Stimulated activated CD8-positive, alpha-beta memory T cell treated with anti-CD3 and anti-CD28 coated beads, Interleukin-7, amount 100 ng/mL, for 4 hours (primary cell): ENCODE measurements at places on chromosomes 7 and 10.

- no peak for DNase-seq
Measured at GRCh38 chr10:104260775-104261115, 6.1 kb downstream of the GSTO1 start.

DNA sequence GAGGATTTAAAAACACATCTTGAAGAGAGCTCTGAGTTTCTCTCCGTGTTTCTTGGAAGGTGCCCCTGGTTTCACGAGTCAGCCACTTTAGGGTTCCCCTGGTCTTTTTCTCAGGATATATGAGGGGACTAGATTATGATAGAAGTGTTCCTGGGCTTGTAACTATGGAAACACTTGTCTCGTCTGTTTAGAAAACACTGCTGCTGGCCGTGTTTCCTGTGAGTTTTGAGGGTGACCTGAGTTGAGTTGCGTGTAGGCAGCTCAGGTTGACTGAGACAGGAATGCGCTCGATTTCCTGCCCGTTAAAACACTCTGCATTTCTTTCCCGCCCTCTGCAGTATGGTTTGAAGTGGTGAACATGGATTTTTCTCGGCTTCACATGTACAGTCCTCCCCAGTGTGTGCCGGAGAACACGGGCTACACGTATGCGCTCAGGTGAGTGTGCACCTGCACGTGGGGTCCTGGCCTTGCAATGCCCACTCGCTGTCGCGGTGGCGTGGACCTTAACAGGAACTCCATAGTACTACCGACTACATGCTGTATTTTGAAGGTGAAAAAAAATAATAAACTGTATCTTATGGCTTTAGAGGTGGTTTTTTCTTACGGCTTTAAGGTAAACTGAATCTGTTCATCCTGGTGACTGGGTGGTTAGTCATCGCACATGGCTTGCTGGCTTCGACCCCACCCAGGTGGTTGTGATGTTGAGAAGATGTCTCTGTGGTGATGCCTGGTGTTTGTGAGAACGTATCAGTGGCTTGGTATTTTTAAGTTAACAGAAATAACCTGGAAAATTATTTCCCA, at the start of gene SUN1:
Gene SUN1 (plus strand): TSS at position 310 of the 801 bp plus-strand sequence. CDS start 49 bp downstream, at position 359.
- DNase-seq = peak; percentile 55

DNA sequence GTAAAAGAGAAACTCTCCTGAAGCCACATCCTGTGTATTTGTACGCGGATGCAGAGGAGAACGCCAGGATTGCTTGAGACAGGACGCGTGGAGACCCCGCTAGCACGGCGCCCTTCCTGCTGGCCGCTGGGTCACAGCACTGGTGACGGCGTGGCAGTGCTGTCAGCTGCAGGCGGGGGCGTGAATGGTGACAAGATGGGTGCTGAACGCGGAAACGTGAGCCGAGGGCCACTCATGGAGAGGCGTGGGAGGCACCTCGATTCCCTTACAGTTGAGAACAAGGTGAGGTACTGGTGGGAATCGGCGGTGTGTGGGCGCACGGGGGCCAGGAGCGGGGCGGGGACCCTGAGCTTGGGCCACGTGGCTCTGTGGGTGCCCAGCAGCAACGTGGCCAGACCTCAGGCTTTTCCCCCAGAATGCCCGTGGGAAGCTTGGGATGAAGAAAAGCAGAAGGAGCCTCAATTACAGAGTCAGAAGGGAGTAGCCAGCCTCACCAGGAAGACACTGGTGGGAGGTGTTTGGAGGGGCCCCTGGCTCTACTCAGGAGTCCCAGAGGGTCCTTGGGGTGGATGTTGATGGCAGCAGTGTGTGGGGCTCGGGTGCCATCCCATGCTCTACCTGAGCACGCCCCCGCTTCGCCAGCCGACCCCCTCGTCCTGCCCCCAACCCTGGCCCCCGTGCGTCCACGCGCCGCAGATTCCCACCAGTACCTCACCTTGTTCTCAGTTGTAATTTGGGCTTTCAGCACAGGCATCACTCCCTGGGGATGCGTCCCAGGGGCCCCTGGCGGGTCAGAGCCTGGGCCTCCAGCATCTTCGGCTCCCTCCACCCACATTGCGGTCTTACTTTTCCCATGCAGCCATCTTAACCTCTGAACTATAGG, 208.4 kb upstream of the TCERG1L start:
- no peak for DNase-seq

- DNase-seq = no peak
Measured at GRCh38 chr10:121797490-121797889, 130.3 kb downstream of the ATE1 start.

- DNase-seq = no peak
Measured at GRCh38 chr7:126608339-126608776, 644.4 kb downstream of the GRM8 start.

DNA sequence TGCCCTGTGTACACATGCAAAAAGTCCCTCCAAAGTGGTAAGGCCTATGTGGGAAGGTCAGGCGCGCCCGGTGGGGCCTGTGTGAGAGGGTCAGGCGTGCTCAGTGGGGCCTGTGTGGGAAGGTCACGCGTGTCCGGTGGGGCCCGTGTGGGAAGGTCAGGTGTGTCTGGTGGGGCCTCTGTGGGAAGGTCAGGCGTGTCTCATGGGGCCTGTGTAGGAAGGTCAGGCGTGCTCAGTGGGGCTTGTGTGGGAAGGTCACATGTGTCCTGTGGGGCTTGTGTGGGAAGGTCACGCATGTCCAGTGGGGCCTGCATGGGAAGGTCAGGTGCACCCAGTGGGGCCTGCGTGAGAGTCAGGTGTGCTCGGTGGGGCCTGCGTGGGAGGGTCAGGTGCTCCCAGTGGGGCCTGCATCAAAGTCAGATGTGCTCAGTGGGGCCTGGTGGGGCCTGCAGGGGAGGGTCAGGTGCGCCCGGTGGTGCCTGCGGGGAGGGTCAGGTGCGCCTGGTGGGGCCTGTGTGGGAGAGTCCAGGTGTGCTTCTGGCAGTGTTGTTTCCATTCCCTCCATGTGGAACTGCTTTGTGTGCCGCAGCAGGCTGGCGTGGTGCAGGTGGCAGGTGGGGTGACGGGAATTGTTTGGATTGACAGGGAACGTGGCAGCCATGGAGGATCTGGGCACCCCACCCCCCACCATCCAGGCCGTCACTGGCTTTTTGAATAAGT, 15.4 kb downstream of the LRRC27 start:
- DNase-seq = no peak

- DNase-seq = no peak
Measured at GRCh38 chr10:95841661-95842498, 65.9 kb upstream of the CC2D2B start.

GRCh38 chr7:50226145-50226544, 78.4 kb upstream of the IKZF1 start:
- DNase-seq = no peak

DNA sequence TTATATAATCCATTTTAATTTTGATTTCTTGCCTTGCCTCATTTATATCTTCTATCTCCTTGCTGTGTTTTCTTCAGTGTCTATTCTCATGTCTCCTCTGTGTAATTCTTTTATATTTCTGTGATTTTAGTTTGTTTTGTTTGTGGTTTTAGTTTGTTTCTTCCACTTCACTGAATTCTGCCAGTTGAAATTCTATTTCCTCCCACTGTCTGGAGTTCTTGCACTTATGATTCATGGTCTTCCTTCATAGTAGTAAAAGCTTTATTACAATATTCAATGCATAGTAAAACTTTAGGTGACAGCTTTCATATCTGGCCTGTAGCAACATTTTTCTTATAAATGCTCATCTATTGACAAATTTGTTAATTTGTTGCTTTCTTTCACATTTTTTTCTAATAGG, 113.3 kb downstream of the MAGI2 start:
- DNase-seq = no peak

- DNase-seq = no peak
Measured at GRCh38 chr10:81843042-81843441, 32.0 kb upstream of the NRG3 start.

- DNase-seq = no peak
Measured at GRCh38 chr7:5397736-5398135, 25.9 kb downstream of the TNRC18 start.

DNA sequence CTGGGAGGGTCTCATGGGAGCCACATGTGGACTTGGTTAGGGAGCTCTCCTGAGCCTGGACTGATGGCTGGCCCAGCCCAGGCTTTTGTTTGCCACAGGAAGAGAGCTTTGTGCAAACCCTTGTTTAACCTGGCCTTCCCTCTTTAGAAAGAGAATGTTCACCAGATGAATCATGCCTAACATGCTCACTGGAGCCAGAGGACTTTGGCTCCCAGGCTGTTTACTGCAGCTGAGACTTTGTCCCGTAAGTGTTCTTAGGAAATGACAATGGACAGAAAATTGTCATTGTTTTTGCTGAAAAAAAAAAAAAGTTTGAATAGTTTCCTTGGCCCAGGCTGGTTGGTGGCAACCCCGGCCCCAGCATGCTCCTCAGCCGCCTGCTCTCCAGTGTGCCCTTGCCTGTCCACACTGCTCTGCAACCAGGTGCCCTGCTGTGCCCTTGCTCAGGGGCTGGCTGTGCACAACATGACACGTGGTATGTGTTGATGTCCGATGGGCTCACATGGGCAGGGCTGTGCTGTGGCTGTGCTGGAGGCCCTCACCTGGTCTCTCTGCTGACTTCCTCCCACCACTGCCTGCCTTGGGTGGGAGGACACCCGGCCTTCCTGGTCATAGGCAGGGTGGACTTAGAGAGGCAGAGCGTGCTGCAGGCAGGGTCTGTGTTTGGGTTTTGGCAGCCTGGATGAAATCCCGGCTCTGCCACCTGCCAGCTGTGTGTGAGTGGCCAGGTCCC, 215.3 kb upstream of the ZNF32 start:
- DNase-seq = no peak

DNA sequence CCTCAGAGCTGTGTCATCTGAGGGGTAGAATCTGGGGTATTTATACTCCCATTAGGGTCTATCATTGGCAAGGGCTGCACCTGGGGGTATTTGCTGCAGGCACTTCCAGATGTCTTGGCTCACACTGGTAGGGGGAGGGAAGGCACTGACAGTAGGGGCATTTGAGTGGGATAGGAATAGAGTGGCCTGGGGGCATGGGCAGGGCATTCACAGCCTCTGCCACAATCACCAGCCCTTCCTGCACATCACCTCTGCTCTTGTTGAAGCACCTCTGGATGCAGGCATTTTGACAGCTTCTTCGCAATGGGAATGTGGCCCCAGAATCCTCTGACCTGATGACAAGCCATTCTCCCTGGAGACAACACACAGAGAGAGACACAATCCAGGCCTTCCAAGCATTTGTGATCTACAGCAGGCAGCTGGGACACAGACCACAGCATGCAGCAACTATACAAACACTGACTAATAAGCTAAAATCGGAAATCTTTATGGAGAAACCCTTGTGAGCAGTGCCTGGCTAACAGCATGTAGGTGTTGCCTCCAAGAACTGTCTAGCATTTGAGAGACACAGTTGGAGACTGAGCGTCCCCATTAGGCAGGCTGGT, 178.5 kb downstream of the KCNMA1 start:
- DNase-seq = no peak

GRCh38 chr10:122877264-122877663, 2.1 kb downstream of the FAM24B start:
- no peak for DNase-seq
